ENCODE measurements at places on chromosomes 2 and 18.

- no peaks in the 10 kb centered on the region for H3K27me3 ChIP-seq
- H3K36me3 ChIP-seq: no peaks in the 10 kb centered on the region
- H3K4me3 ChIP-seq: no peak overlapping the region
- DNase-seq: no peak
- H3K27ac ChIP-seq: no peak overlapping the region
Measured at GRCh38 chr2:68359889-68360288, 5.2 kb upstream of the PLEK start.

DNA sequence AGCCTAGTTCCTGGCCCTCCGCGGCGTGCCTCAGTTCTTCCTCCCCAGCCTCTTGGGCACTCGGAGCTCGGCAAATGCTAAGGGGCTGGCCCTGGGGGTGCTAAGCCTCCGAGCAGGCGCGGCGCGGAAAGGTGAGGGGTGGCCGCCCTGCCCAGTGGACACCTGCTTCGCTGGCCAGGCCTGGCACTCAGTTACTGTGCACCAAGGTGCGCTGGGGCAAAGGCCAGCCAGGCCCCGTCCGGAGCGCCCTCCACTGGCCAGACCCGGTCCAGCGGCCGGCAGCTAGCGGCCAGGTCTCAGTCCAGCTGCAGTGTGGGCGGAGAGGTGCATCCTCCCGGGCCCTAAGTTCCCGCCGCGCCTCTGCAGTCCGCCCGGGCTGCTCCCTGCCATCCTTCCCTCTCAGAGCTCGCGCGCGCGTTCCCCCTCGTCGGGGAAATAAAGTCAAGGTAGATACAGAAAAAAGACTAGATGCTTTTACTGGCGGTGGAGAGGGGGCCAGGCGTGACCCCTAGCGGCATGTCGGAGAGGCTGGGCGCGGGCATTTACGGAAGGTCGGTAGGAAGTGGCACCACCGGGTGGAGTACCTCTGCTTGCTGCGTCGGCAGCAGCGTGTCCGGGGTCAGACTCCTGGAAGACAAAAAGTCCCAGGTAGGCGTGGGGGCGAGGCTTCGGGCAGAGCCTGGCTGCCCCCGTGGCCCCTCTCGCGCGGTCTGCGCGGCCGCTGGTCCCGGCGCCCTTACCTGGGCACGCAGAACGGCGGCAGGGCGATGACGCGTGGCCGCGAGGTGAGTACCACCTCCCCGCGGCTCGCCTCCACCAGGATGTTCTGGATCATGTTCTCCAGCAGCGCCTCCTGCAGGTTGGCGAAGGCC, 9.4 kb upstream of the CRYBA2 start:
- peak; percentile 73 for DNase-seq
- H3K36me3 ChIP-seq: no peaks in the 10 kb centered on the region
- H3K27ac ChIP-seq: peak overlapping the region; percentile 57
- H3K4me1 ChIP-seq: peaks cover 5% of the 10 kb centered on the region
- peak overlapping the region; percentile 41 for H3K4me3 ChIP-seq

GRCh38 chr2:65353046-65353445, 79.4 kb downstream of the SPRED2 start:
- H3K27ac ChIP-seq: no peak overlapping the region
- DNase-seq: no peak
- H3K4me3 ChIP-seq: no peak overlapping the region
- H3K36me3 ChIP-seq: no peaks in the 10 kb centered on the region

DNA sequence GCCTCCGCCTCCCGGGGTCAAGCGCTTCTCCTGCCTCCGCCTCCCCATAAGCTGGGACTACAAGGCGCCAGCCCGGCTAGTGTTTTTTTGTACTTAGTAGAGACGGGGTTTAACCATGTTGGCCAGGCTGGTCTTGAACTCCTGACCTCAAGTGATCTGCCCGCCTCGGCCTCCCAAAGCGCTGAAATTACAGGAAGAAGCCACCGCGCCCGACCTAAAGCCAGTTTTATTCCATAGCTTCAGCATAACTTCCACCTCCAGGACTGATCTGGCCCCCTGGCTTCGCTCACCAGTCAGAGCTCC, 783 bp upstream of the TXNL4A start:
- peak overlapping the region; percentile 82 for H3K4me3 ChIP-seq

DNA sequence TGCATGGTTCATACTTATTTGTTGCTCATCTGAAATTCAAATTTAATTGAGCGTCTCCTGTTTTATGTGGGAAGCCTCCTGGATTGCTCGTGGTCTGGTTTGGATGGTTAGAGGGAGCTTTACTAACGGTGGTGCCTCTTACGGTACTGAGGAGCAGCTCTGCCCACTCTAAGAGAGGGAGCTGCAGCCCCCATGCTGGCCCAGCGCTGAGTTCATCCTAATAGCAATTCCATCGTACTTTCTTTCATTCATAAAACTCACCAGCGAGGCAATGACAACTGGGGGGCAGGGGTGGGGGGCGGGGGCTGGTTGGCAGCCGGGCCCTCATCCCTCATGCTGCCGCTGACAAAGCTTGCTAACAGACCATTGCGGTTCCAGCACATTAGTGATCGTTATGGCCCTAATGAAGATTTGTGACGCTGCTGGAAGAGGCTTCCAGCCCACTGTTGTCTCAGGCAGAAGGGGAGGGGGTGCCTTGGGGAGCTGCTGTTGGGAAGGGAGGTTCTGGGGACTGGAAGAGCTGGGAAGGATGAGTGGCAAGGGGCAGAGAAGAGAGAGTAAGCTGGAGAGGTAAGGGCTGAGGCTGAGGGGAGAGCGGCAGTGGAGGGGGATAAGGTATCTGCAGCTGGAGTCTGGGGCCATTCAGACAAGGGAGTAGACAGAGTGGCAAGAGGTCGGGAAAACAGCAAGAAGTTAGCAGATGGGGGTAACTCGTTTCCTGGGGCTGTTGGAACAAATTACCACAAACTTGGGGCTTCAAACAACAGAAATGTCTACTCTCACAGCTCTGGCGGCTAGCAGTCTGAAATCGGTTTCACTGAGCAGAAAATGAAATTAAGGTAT, 238.1 kb downstream of the LPIN1 start:
- no peaks in the 10 kb centered on the region for H3K36me3 ChIP-seq
- DNase-seq: no peak
- H3K27ac ChIP-seq: no peak overlapping the region
- no peak overlapping the region for H3K4me3 ChIP-seq

GRCh38 chr2:61262699-61263098, 100.7 kb downstream of the C2orf74 start:
- no peak overlapping the region for H3K27ac ChIP-seq
- no peak for DNase-seq
- no peak overlapping the region for H3K4me3 ChIP-seq
- H3K36me3 ChIP-seq: peaks cover 41% of the 10 kb centered on the region
- no peaks in the 10 kb centered on the region for H3K27me3 ChIP-seq

DNA sequence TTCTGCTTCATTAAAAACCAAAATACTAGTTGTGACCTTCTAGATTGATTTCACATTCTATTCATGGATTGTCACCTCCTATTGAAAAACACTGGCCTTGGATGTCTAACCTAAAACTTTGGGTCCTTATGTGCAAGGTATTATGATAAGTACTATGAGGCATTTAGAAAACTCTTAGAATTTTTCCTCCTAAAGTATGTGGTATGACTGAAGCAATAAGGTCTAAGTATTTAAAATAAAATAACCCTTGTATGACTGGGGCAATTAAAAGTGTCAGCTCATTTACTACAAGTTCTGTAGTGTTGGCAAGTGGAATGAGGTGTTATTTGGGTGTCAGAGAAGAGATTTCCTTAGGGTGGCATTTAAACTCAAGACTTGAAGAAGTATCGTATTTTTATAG, 15.1 kb downstream of the KCMF1 start:
- no peak overlapping the region for H3K4me3 ChIP-seq
- no peak overlapping the region for H3K27ac ChIP-seq
- no peaks in the 10 kb centered on the region for H3K36me3 ChIP-seq
- no peaks in the 10 kb centered on the region for H3K27me3 ChIP-seq
- DNase-seq: no peak

- no peak for DNase-seq
- no peaks in the 10 kb centered on the region for H3K4me1 ChIP-seq
- H3K27ac ChIP-seq: no peak overlapping the region
- H3K36me3 ChIP-seq: no peaks in the 10 kb centered on the region
Measured at GRCh38 chr18:48572402-48573126, 33.7 kb downstream of the CTIF start.

GRCh38 chr2:120933693-120934573, 198.3 kb downstream of the GLI2 start:
- peaks cover 3% of the 10 kb centered on the region for H3K36me3 ChIP-seq
- peaks cover 71% of the 10 kb centered on the region for H3K27me3 ChIP-seq
- no peak overlapping the region for H3K4me3 ChIP-seq
- no peak overlapping the region for H3K27ac ChIP-seq
- DNase-seq: no peak

DNA sequence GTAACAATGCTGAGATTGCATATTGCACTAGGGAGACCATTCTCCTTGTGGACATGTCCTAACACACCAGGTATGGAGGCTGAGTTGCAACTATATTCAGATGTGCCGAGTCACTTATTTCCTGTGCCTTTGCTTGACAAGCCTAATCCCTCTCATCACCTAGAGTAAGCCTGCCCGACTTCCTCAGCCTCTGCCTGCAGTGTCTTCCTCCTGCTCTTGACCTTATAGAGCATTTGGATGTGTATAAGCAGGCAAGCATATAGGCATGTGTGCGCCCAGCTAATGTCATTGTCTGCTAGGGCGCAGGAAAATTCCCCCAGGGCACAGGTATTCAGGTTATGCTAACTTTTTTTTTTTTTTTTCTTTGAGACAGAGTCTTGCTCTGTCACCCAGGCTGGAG, 316.9 kb downstream of the CDH2 start:
- H3K36me3 ChIP-seq: no peaks in the 10 kb centered on the region
- H3K4me1 ChIP-seq: no peaks in the 10 kb centered on the region
- H3K4me3 ChIP-seq: no peak overlapping the region
- H3K27me3 ChIP-seq: no peaks in the 10 kb centered on the region
- no peak for DNase-seq

DNA sequence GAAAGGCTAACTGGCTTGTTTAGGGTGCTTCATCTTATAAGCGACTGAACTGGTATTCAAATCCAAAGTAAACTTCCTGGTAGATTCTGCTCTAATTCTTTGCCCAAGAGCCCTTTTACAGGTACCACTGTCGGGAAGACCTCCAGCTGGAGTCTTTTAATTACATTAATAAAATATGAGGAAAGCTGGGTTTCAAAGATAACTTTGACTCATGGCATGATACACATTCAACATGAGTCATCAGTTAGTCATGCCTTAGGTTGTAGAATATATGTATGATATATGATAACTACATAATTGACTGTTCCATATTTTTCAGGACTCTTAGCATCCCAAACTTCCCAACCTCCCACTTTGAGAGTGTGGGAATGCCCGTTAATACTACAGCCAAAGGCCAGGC, 32.3 kb downstream of the ZCCHC2 start:
- no peaks in the 10 kb centered on the region for H3K27me3 ChIP-seq

- DNase-seq: no peak
- H3K27me3 ChIP-seq: no peaks in the 10 kb centered on the region
- no peak overlapping the region for H3K4me3 ChIP-seq
- H3K4me1 ChIP-seq: peaks cover 34% of the 10 kb centered on the region
Measured at GRCh38 chr18:31230495-31230894, 67.8 kb upstream of the DSC1 start.

DNA sequence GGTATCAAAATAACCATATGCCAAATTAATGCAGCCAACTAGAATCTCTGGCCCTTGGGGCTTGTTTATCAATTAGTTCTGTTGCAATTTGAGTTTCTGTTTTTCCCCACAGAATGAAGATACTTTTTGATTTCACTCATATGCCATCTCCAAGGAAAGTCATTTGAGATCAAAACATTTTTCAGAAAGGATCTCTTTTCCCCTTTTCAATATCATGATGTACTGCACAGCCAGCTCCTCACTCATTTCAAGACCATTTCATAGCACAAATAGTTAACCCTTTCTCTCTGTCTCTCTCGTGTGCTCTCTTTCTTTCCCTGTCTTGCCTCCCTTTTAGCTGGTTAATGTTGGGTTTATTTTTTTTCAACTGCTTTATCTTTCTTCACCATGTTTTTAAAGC, 387.3 kb downstream of the STK39 start:
- H3K4me3 ChIP-seq: no peak overlapping the region
- DNase-seq: no peak
- H3K27ac ChIP-seq: no peak overlapping the region
- no peaks in the 10 kb centered on the region for H3K36me3 ChIP-seq
- H3K4me1 ChIP-seq: no peaks in the 10 kb centered on the region

DNA sequence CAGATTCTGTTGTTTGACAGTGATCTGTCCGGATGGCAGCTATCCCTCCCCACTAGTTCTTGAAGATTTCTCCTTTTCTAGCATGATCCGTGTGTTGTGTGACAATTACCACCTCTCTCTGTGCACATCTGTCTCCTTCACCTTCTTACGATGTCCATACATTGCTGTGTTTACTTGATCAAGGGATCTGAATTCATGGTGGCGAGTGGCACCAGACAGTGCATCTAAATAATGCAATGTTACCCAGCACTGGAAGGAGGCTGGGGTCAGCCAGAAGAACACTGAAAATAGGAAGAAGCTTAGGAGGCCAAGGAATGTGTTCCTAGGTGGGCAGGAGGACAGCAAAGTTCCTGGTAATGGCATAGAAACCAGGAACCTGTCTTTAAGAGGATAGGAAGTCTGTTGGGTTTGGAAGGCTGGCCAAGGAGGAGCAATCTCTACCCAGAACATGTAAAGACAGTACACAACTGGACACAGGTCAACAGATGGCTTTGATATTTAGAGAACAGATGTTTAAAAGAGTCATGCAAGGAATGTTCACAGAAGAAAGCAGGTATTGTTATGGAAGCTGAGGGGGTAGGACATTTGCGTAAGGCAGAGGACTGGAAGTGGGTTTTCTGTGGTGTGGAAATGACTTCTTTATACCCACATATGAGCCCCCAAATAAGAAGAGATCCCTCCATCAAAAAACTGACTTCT, 126.4 kb downstream of the HRH4 start:
- no peaks in the 10 kb centered on the region for H3K27me3 ChIP-seq
- H3K27ac ChIP-seq: no peak overlapping the region
- H3K36me3 ChIP-seq: no peaks in the 10 kb centered on the region
- H3K4me3 ChIP-seq: no peak overlapping the region

GRCh38 chr18:76915456-76915855, 93.1 kb downstream of the ZNF236 start:
- H3K4me1 ChIP-seq: no peaks in the 10 kb centered on the region
- no peak overlapping the region for H3K4me3 ChIP-seq
- no peak overlapping the region for H3K27ac ChIP-seq
- no peaks in the 10 kb centered on the region for H3K27me3 ChIP-seq
- peaks cover 73% of the 10 kb centered on the region for H3K36me3 ChIP-seq
- DNase-seq: no peak

GRCh38 chr18:28287146-28287545, 110.2 kb upstream of the CDH2 start:
- DNase-seq: no peak
- H3K27ac ChIP-seq: no peak overlapping the region
- no peaks in the 10 kb centered on the region for H3K4me1 ChIP-seq
- no peaks in the 10 kb centered on the region for H3K27me3 ChIP-seq

- H3K4me3 ChIP-seq: no peak overlapping the region
- H3K27me3 ChIP-seq: no peaks in the 10 kb centered on the region
- no peaks in the 10 kb centered on the region for H3K4me1 ChIP-seq
- peaks cover 8% of the 10 kb centered on the region for H3K36me3 ChIP-seq
- no peak for DNase-seq
Measured at GRCh38 chr2:161391737-161392506, 24.2 kb upstream of the TBR1 start.

- no peak overlapping the region for H3K27ac ChIP-seq
- no peaks in the 10 kb centered on the region for H3K4me1 ChIP-seq
- no peaks in the 10 kb centered on the region for H3K27me3 ChIP-seq
- H3K4me3 ChIP-seq: no peak overlapping the region
Measured at GRCh38 chr2:75238670-75239330, 39.5 kb upstream of the TACR1 start.

GRCh38 chr2:7607441-7608173, 690.4 kb downstream of the RNF144A start:
- no peaks in the 10 kb centered on the region for H3K36me3 ChIP-seq
- no peaks in the 10 kb centered on the region for H3K27me3 ChIP-seq
- no peak for DNase-seq
